ENCODE measurements at places on chromosomes 1 and 21.
A peak's percentile ranks its signal among the peaks of the same experiment; 100 is the strongest.

DNA sequence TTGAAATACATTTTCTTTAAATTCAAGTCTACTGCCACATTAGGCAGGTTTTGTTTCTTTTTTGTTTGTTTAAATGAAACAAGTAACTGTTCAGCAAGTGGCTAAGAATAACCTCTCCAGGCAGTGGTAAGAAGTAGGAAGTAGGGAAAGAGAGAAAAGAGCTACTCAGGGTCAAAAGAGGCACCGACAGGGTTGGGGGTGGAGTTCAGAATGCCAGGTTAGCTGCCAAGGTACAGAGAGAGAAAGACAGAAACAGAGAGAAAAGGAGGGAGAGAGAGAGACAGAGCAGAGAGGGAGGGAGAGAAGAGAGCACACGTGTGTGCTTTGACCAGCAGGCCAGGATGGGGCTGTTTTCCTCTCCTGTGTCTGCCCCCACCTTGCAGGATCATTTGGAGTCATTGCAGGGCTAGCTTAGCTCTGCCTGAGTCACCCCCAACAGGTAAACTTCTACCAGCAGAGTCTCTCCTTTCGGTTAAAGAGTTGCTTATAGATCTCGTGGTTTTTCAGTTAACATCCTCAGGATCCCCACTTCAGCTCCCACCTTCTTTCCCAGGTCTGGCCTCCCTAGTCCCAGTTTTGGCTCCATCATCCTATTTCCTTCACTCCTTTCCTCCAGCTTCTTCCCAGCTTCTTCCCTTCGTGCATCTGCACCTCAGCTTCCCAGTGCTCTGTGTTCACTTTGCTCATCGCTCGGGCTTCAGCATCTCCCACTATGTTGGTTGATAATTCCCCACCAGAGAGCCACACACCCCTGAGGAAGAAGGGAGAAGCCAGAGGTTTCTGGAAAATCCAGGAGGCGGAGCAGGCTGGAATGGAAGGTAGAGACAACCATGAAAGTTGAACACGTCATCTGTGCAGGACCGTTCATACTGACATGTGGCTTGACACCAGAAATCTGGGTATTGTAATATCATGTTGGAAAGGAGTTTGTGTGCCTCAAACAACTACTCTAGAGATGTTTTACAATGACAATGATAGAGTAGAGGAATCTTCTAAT lies 21.8 kb upstream of the RAB4A start:
- peak; percentile 36 for DNase-seq

DNA sequence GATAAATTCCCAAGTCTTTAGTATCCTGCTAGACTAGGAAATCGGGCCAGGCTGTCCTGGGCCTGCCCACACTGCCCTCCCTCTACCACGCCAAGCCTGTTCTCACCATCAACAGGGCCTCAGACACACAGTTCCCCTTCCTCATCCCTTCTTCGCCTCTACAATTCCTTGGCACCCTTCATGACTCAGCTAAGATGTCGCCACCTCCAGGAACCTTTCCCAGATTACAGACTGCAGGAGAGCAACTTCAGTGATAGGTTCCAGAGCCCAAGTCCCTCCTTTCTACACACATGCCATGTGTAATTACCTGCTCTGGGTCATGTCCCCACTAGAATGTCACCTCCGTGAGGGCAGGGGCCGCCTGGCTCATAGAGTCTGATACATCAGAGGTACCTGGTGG lies 3.3 kb downstream of the RIMS3 start:
- no peak for DNase-seq

DNA sequence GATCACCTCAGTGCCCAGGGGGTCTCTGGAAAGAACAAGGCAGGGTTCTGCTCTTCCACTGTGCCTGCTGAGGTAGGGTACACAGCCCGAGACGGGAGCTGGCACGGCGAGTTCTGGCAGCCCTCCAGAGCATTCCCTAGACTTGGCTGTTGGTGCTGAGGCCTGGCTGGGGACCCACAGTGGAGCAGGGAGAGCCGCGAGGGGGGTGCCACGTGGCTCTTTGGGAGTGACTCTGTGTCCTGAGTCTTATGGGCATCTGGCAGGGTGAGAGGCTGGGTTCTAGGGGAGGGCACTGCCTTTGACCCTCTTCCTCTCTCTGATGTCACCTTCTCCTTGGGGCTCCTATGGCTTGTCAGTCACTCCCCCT lies 336.4 kb downstream of the CAMTA1 start:
- no peak for DNase-seq

DNA sequence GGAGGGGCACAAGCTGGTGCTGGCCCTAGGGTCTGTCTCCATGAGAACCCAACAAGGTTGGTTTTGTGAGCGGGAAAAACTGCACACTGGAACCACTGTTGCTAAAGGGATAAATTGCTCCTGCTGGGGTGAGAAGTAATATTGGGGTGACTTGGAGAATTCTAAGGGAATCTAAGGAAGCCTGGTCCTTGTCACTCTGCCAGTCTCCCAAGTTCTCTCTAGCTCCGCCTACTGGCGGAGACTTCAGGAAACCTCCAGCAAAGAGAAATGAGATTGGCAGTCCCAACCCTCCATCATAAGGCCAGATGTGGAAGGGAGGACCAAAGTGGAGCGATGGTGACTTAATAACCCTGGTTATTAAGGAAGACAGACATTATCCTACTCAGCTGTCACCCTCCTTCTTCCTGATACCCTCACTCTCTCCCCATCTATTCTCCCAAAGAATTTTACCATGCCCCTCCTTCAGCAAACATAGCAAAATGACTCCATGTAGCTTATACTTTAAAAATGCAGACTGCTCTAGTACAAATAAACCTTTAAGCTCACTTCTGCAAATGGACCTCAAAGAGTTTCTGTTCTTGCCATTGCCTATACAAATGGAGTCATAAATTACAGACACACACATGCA lies 2.7 kb downstream of the LCE1F start:
- DNase-seq: no peak

GRCh38 chr1:153899509-153899908 lies 23.3 kb downstream of the GATAD2B start:
- DNase-seq: no peak

DNA sequence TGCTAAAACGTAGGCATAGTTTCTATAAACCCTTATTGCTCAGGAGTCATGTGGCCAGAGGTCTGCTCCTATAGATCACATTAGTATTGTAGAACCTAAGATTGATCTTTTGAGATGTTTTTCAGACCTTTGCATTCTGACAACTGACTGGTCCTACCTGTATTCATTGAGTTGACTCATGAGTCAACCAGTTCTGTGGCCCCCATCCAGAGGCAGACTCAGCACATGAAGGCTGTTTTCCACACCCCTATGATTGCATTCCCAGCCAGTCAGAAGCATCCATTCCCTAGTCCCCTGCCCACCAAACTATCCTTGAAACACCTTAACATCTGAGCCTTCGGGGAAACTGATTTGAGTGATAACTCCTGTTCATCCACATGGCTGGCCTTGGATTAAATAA lies 451.7 kb downstream of the SIPA1L2 start:
- DNase-seq: no peak

DNA sequence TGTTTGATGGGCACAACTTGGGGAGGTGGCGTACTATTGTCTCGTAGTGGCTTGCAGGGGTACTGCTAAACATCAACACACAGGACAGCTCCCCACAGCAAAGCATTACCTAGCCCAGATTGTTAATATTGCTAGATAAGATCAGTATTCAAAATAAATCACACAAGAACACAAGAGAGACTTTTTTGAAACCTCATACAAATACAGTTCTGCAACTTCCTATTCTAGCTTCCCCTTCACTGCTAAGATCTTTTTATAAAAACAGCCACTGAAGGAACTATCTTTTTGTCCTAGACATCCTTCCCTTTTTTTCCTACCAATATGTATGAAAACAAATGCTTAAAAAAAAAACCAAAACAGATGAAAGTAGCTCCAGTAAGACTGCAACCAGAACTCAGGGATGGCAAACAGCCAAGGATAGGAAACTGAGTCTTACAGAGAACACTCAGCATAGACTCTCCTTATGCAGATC lies 137.8 kb upstream of the KRTAP19-8 start:
- no peak for DNase-seq

DNA sequence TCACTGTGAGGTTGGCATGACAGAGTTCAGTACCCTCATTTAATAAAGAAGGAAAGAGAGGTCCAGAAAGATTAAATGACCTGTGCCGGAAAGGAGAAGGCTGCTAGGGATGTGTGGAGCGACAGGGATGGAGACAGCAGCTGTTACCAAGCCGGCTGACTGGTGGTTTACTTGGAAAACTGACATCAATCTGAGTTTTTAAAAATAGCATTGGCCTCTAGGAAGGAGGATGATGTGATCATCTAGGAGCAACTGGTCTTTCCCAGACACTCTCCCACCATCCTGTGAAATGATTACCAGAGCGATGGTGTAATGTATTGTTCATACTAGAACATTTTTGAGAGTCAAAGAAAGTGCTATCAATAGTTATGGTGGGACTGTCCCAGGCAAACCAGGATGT lies 154.4 kb downstream of the ZSCAN20 start:
- no peak for DNase-seq

- DNase-seq: peak; percentile 4
Observed at GRCh38 chr1:88150330-88150729, 533.7 kb upstream of the PKN2 start.

- no peak for DNase-seq
Observed at GRCh38 chr1:207112616-207113296, 8.7 kb downstream of the C4BPA start.

DNA sequence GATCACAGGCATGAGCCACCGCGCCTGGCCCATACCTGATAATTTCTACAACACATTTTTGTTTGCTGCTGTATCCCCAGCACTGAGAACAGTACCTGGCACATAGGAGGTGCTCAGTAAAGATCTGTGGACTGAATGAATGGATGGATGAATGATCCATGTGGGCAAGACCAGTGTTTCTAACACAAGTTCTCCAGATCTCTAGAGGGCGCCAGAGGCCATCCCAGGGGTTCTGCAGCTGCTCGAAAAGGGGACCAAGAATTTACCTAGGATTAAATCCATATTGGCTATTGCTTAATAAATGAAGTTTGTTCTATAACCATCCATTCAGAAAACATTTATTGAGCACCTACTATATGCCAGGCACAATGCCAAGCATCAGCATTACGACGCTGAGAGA lies 167.7 kb downstream of the ACTL8 start:
- DNase-seq: peak; percentile 4

DNA sequence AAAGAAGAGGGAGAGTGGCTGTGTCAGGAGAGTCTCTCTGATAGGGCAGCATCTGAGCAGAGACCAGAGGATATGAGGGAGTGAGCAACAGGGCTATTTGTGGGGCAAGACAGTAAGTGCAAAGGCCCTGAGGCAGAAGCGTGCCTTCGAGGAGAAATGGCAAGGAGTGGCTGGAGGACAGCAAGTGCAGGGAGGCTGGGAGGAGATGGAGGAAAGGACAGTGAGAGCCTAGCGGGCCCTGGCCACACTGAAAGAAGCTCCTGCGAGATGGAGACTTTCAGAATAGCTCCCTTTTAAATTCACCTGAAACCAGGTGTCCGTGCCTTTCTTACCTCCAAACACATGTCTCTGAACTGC lies 25.2 kb downstream of the EXOC8 start:
- no peak for DNase-seq

GRCh38 chr1:46492871-46493270 lies 3.2 kb downstream of the DMBX1 start:
- no peak for DNase-seq

DNA sequence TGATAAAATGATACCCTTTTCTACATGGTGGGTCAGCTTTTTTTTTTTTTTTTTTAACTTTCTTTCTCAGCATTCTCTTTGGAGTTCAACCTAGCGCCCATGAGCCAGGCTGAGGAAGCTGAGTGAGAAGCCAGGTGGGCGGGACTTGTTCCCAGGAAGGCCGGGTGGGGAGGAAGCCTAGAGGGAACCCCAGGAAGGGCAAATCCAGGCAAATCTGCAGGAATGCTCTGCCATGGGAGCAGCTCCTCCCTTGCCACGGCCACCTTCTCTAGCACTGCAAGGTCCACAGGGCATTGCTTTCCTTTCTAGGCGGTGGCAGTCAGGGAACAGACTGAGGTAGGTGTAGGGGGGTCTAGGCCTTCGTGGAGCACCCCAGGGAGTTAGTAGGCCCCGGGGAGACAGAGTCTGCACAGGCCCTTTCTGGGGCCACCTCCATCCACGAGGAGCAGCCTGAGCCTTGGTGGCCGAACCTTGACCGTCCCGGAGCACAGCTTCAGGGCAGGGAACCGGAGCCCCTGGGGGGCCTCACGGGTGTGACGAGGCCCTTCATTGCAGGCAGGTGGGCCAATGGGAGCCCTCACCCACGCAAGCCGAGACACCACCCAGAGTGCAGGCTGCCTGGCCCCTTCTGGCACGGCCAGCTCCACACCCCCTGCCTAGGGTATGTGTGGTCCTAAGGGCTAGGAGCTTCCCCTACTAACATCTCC lies 18.2 kb upstream of the CCDC27 start:
- DNase-seq: no peak

DNA sequence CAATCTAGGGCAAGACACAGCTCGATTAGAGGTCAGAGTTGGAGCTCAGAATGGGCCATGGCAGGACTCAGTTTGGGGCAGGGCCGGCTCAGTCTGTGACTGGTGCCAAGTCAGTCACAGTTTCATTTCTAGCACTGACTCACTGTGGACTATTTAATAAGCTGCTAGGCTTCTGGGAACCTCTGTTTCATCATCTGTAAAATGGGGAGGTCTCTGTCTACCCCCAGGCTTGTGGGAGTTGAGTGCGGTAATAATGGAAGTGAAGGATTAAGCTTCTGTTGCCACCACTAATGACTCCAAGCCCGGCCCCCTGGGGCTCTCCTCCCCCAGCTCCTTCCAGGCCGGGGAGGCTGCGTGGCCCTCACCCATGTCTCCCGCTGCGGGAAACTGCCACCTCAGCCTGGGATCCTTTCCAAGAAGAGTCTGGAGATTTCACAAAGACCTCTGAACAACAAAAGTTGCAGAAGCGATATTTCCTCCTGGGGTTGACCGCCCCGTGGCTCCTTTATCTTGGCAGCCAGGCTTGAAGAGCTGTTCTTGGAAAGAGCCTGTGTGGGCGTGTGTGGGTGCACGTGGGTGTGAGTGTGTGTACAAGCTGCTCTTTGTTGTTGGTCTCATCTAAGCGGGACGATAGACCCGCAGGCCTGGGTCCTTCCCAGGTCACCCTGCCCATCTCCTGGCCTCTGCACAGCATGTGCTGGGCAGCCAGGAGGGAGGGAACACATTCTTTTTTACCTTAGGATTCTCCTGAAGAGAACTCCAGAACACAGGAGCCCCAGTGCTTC lies 29.1 kb downstream of the KNCN start:
- DNase-seq: peak; percentile 89

GRCh38 chr1:110857964-110858948 lies 14.7 kb upstream of the CD53 start:
- no peak for DNase-seq

GRCh38 chr1:228354390-228355320 lies 52.0 kb downstream of the TRIM11 start:
- DNase-seq: no peak
